NCI-H524 (cell line): ENCODE measurements at places on chromosomes 5 and 9.
A peak's percentile ranks its signal among the peaks of the same experiment; 100 is the strongest.

DNA sequence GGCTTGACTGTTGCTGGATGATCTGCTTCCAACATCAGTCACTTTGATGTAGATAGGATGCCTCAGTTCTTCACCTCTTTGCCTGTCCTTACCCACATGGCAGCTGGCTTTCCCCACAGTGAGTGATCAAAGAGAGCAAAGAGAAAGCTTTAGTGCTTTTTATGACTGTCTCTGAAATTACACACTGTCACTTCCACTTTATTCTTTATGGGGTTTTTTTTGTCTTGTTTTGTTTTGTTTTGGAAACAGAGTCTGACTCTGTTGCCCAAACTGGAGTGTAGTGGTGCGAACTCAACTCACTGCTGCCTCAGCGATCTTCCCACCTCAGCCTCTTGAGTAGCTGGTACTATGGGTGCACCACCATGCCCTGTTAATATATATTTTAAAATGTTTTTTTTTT is 32.4 kb upstream of the C5orf24 start:
- DNase-seq: no peak

GRCh38 chr9:36033788-36034187 is 2.9 kb upstream of the RECK start:
- no peak for DNase-seq

DNA sequence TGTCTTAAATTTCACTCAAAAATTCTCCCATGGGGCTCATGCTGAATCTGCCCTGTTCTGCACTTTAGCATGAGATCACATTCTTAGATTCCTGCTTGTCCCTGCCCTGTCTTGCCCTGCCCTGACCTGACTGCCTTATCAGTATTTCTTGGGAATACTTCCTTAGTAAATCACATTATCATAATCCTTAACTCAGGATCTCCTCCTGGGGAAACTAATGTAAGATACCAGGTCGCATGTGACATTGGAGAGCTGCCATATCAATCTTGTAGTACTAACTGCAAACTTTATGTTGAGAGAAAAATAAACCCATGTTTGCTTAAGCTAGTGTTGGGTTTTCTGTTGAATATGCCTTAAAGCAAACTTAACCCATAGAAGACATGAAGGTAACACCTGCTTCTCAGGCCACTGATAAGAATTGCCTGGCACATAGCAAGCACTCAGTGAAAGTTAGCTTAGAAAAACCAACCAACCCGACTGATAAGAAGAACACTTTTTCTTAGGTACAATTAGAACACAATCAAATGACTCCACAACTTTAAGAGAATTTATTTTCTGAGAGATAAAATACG is 53.3 kb downstream of the IL33 start:
- DNase-seq: no peak

- DNase-seq: no peak
Measured at GRCh38 chr5:14414007-14414406, 167.6 kb upstream of the OTULINL start.

- no peak for DNase-seq
Measured at GRCh38 chr5:1959725-1960581, 77.2 kb upstream of the IRX4 start.

GRCh38 chr5:100790170-100790665 is 112.9 kb downstream of the ST8SIA4 start:
- no peak for DNase-seq

- no peak for DNase-seq
Measured at GRCh38 chr9:11141357-11141756, 528.6 kb upstream of the PTPRD start.

GRCh38 chr5:180041301-180042274 is 30.0 kb downstream of the RNF130 start:
- DNase-seq: no peak

GRCh38 chr9:28267351-28267750 is 694.1 kb upstream of the C9orf72 start:
- DNase-seq: no peak

DNA sequence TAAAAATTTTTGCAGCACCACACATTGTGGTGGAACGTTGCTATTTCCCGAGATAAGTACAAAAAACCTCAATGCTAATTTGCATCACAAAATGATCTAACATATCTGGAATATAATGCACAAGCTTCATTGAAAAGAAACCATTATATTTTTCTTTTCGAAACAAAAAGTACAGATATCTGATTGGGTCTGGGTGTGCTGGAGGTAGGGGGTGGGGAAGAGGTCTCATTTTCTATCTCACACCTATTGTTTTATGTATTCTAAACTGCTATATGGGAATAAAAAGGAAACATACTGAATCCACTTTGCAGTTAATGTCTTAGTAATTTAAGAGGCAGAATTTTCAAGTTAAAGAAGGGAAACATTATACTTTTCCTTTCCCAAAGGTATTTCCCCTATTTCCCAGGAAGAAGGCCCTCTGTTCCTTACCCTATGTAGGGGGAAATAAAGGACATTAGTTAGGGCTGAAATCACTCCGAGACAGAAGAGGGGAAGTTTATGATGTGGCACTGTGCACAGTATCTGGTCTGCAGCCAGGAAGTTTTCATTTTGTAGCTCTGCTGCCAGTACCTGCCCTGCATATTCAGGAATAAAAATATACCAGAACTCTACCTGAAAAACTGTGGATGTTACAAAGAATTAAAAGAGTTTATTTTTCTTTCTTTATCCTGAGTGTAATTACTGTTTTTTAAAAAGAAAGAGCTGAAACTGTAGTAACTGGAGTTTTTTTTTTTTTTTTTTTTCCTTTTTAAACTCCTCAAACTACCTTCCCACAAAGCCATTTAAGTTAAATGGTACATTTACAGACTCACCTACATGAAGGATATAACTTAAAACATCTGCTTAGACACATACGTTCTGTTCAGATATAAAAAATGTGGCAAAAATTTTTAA is 7.4 kb downstream of the MEF2C start:
- DNase-seq: no peak

GRCh38 chr5:179912951-179913350 is 5.3 kb upstream of the TBC1D9B start:
- DNase-seq: no peak

DNA sequence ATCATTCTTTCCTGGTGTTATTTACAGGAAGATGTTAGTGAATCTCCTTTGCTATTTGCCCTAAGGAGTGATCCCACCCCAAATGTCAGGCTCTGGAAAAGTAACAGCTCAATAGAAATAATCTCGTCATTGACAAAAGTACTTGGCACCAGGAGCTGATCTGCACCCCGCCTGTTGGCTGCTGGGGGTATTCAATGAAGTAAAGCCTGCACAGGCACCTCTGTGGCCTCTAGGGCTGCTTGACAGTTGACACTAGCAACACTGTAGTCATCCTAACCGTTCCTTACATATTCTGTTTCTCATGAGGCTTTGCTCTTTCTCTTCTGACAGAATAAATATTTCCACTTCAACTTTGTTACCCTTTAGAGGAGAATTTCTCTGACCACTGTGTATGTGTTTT is 103.4 kb downstream of the DOCK2 start:
- no peak for DNase-seq

DNA sequence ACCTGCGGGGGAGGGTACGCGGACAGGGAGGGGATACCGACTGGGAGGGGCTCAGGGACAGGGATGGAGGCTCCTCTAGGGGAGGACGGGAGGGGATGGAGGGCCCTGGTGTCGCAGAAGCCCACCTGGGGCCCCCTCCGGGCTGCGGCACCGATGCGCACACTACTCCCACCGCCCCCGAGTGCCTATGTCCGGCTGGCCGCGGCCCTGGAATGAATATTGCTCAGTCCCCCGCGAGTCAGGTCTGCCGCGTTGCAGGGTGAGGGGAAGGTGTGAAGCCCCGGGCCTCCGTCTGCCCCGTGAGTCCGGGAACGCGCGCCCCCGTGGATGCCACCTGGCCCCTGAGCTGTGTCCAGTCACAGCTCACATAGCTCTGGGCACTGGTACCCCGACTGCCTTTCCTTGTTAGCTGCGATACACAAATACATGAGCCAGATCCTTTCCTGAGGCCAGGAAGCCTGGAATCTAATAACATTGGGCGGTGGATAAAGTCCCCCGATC is 44.5 kb upstream of the PRSS3 start:
- peak; percentile 8 for DNase-seq

DNA sequence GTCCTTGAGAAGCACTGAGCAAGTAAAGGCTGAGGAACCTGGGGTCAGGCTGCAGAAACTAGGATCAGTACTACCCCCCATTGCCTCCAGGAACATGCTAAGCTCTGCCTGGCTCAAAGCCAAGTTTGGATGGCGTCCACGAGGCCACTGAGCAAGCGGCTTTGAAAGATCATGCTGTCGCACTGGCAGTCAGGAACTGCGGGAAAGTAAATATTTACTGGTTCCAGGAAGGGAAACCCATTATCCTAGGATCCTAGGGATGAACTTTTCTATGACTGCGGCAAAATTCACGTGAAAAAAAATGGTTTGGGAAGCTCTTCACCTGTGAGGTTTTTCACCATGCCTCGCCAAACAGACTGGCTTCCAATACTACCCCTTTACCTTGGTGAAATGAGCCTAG is 75.3 kb upstream of the PJA2 start:
- DNase-seq: peak; percentile 87

DNA sequence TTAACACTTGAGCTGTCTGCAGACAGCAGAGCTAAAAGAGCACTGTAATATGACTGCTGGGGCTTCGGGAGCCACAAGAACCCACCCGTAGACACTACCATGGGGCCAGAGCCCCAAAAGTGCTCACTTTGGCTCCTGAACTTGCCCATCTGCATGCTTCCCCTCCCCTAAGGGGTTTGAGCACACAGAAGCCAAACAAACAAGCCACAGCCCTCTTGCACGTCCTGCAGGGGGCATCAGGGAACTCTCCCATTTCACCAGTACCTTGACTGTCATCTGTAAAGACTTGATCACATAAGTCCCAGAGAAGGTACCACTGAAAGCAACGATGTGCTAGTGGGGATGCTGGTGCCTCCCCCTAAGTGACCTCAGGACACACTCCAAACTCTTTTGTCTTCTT is 681.8 kb downstream of the SEMA5A start:
- peak; percentile 31 for DNase-seq

- no peak for DNase-seq
Measured at GRCh38 chr9:95854386-95855020, 21.0 kb upstream of the ERCC6L2 start.

DNA sequence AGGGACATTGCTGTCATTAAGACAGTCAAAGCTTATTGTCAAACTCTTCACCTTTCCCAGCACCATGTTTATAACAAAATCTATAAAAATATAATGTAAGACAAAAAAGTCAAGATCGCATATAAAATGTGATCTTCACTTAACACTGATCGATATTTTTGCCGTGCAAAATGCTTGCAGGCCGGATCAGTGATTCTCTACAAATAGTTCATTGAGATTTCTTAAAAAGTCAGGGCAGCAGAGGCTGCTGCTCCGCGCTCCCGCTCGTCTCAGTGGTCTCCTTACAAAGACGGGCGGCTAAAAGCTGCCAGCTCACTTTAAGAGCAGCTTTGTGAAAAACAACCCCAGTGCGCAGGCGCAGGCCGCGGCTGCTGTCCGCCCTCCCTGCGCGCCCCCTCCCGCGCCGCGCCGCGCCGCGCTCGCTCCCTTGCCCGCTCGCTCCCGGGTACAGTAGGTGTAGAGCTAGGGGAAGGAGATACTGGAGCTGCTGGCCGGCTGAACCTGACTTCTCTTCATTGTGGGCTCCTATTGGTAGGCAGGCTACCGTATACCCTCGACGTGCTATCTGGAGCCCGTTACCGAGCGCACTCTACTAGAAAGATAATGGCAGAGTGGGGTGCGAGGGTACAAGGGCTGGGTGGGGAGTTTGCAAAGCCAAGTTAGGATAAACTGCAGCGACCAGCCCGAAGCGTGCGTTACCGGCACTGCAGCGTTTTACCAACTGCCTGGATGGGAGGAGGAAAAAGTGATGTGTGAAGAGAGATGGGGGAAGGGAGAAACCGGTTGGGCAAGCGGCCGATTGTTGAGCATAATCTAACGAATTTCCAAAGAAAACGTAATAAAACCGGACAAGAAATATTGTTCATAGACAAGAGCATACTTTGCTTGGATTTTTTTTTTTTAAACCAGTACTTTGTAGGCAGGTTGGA is at the start of gene ARRDC3:
Gene ARRDC3, minus strand, starts transcription at position 291 of the 929 bp plus-strand sequence. Its CDS starts 225 bp downstream, at position 66.
- DNase-seq: peak; percentile 97

DNA sequence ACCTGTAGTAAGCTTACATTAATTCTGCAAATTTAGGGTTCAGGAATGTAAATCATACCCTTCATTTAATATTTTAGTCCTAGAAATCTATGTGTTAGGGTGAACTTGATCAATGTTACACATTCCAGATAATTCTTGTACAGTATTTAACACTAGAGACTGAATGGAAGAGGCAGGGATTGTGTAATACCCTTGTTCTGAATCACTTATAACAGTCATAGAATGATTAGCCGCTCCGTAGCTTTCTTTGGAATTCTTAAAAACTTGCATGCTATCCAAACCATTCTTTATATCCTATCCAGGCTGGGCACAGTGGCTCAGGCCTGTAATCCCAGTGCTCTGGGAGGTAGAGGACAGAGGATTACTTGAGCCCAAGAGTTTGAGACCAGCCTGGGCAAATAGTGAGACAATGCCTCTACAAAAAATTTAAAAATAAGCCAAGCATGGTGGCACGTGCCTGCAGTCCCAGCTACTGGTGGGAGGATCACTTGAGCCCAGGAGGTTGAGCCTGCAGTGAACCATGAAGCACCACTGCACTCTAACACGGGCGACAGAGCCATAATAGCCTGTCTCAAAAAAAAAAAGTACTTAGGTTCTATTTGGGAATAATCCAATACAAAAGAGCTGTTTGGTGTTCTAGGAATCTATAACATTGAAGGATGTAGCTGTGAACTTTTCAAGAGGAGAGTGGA is 8.3 kb downstream of the ZNF483 start:
- DNase-seq: no peak

DNA sequence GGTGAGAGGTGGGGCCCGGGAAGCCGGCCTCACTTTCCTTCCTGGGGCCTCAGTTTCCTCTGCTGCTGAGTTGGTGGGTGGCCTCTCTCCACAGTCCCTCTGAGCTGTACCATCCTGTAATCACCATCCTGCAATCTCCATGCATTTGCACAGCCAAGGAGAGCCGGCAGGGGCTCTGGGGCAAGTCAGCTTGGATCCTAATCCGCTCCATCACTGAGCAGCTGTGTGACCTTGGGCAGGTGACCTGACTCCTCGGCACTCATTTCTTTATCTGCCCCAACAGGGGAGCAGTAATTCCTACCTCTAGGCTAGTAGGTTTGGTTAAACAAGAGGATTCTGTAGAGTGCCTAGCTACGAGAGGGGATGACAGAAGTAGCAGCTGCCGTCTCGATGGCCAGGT is 88.2 kb upstream of the ZNF618 start:
- DNase-seq: no peak

DNA sequence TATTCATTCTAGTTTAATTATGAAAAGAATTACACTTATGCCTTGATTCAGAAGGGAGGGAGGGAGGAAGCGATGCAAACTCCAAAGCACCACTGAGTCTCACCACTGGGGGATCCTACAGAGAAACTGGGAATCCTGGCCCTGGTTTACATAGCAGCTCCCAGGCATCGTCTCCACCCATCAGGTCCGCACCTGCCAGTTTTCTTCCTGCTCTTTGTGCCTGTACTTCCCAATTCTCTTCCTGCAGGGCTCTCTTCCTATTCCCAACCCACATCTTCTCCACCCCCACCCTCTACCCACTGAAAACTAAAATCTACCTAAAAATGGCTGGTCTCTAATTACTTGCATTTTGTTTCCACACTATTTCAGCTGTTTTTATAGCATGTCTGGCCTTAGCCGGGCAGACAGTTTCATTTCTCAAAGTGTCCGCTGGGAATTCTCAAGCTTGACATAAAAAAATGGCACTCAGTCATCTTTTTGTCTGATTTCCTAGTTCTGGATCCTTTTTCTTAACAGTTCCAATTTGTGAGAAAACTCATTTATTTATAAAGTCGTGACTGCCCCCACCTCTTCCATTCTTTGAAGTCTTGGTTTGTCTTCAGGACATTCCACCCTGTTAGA is 1.6 kb upstream of the TNIP1 start:
- peak; percentile 54 for DNase-seq
